ENCODE measurements at places on chromosomes 11 and 22.

GRCh38 chr11:19320827-19321226 lies 80.1 kb upstream of the E2F8 start:
- no peak for DNase-seq

GRCh38 chr22:39908737-39909136 lies 7.9 kb downstream of the GRAP2 start:
- DNase-seq, result no peak

GRCh38 chr22:35205961-35206360 lies 51.3 kb upstream of the HMGXB4 start:
- DNase-seq, result no peak

DNA sequence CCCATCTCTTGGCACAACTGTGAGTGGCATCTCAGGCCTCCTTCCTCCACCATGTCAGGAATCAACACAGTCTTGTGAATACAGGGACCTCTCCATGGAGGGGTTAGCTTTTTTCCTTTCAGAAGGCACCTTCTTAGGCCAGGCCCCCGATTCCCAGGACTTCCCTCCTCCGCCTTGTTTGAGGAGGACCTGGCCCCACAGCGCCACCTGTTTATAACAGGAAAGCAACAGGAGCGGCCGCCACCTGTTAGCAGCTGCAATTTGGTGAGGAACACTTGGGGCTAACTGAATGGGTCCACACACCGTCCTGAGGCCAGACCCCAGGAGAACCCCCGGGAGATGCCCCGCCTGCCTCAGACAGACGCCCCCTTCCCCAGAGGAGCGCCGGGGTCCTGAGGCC lies 3.8 kb upstream of the PKP3 start:
- DNase-seq, result no peak

DNA sequence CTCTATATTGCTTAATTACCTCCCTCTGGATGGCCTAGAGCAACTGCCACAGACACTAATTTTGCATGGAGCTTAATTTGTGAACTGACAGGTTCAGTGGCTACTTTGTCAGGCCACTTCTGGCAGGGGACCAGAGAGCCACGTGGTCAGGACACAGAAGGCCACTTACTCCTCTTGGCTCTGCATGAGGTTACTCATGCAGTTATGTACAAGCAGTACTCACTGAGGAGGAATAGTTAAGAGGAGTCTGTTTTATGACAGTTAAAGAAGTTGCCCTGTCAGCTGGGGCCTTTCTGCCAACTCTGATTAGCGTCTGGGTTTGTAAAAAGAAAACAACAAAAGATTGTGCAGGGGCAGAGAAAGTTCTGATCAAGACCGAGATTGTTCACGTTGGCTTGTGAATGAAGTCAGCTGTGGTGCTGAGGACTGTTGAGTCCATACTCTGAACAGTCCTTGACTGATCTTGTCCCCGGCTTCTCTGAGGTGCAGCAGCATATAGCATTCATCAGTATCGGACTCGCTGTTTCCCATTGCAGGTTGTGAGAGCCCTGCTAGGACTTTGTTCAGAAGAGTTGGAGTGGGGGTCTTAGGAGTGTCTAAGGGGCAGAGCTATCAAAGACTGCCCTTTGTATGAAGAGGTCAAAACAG lies 41.4 kb downstream of the PPFIBP2 start:
- no peak for DNase-seq

DNA sequence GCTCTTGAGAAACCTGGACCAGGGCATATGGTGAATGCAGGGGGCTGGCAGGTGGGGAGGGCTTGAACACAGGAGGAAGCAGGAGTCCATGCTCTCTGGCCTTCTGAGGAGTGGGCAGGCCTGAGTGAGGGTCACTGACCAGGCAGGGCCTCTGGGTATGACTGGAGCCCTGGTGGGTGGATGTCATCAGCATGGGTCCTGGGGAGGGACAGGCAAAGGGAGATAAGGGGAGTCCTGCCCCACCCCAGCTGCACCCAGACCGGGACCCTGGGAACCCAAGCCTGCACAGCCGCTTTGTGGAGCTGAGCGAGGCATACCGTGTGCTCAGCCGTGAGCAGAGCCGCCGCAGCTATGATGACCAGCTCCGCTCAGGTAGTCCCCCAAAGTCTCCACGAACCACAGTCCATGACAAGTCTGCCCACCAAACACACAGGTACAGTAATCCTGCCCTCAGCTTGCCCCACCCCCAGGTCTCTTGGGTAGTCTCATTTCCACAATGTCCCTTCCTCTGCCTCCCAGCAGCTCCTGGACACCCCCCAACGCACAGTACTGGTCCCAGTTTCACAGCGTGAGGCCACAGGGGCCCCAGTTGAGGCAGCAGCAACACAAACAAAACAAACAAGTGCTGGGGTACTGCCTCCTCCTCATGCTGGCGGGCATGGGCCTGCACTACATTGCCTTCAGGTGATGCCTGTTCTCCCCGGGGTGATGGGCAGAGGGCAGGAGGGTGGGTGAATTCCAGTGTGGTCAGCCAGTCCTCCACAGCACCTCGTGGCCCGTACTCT lies 2.0 kb upstream of the VEGFB start:
- DNase-seq, result no peak

DNA sequence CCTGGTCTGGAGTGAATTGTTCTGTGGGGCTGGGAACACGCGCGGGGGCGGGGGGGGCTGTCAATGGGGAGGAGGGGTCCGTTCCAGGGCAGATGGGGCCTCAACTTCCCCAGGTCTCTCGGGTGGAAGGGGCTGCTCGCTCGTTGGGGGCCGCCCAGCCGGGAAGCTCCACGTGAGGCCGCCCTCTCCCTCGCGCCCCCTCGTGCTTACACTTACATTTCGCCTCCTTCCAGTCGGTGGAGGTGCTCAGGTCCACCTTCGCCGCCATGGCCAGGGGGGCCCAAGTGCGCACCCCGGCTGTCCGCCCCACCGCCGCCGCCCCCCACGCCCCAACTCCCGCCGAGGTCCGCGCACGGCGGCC lies 452 bp downstream of the MACROD1 start:
- DNase-seq, result no peak

DNA sequence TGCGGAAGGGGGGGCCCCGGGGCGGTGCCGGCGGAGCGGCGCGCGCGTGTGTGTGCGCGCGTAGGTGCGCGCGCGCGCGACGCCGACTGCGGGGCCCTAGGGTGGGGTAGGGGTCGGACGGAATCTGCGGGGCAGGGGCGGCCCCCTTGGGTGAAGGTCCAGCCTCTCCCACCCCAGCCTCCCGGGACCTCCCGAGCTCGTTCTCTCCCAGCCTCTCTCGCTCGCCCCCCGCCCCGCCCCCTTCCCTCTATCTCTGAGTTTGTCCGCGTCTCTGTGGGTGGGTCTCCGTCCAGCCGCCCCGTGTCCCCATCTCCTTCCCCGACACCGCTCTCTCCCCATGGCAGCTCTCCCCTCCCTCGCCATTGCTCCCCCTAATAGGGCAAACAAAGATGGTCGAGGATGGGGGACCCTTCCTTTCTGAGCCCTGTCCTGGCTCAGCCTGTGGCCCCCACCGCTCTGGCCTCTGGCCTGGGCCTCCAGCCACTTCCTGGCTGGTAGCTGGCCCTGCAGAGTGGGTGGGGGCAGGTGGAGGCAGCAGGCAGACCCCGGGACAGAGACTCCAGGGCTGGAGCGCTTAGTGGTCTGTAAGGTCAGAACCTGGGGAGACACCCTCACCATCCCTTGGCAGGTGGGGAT lies 33.0 kb upstream of the PRR5 start:
- no peak for DNase-seq

- no peak for DNase-seq
Observed at GRCh38 chr11:70233511-70233934, 30.4 kb downstream of the FADD start.

DNA sequence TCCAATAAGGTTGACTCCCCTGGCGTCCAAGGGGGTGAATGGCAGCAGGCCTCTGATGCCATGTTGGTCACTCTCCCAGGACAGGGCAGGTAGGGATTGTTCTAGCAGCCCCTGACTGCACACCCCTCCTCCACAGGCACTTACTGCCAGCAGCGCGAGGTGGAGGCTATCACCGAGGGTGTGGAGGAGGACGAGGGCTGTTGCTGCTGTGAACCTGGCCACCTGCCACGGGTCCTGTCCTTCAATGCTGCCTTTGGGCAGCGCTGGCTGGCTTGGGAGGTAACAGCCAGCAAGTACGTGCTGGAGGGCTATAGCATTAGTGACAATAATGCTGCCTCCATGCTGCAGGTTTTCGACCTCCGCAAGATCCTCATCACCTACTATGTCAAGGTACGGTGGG lies 7.7 kb upstream of the SIPA1 start:
- no peak for DNase-seq

- DNase-seq, result no peak
Observed at GRCh38 chr11:35011944-35012343, 95.5 kb downstream of the PDHX start.

DNA sequence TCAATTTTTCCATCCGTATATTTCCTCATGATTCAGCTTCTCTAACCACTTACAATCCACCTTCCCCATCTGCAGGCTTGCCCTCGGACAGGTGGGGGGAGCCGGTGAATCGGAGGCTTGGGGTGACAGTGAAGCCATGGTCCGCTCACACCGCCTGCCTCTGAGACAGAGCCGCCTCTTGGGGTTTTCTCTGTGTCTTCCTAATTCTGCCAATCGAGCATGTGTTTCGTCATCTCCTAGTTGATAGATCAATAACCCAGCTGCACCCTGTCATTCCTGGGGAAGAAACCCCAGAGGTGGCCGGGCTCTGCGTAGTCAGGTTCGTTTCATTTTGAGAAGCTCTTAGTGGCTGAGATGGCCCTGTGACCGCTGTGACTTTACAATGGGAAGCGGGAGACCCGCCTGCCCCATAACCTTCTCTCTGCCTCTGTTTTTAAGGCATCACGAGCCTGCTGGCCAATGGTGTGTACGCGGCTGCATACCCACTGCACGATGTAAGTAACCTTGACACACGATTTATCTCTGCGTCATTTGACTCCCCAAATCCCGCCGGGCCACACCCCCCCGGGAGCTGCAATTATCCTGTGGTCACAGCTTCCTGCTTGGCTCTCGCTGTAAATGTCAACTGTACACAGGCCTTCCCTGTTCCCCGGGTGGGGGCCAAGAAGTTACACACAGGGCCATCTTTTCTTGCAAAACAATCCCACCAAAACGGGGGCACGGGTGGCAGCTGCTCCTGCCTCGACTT lies 33.3 kb downstream of the ANO1 start:
- peak; percentile 41 for DNase-seq

GRCh38 chr11:68994894-68995285 lies 14.1 kb upstream of the MRGPRD start:
- DNase-seq, result no peak

GRCh38 chr11:9301720-9302119 lies 12.7 kb downstream of the TMEM41B start:
- DNase-seq, result no peak

DNA sequence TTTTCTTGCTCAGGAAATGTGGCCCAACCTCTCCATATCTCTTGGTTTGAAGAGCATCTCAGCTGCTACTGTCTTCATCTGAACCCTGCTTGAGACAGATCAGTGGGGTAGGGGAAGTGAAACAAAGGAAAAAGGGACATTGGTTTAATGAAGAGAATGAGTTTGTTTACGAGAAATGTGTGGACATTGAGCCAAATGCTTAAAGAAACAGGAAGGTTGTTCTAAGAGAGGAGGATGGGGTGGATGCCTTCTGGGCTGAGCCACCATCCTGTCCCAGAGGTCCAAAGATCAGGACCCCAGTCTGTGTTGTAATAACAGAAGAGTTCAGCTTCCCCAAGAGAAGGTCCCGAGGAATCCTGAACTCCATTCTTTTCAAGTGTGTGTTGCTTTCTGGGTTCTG lies 369.7 kb downstream of the INSC start:
- DNase-seq, result no peak

DNA sequence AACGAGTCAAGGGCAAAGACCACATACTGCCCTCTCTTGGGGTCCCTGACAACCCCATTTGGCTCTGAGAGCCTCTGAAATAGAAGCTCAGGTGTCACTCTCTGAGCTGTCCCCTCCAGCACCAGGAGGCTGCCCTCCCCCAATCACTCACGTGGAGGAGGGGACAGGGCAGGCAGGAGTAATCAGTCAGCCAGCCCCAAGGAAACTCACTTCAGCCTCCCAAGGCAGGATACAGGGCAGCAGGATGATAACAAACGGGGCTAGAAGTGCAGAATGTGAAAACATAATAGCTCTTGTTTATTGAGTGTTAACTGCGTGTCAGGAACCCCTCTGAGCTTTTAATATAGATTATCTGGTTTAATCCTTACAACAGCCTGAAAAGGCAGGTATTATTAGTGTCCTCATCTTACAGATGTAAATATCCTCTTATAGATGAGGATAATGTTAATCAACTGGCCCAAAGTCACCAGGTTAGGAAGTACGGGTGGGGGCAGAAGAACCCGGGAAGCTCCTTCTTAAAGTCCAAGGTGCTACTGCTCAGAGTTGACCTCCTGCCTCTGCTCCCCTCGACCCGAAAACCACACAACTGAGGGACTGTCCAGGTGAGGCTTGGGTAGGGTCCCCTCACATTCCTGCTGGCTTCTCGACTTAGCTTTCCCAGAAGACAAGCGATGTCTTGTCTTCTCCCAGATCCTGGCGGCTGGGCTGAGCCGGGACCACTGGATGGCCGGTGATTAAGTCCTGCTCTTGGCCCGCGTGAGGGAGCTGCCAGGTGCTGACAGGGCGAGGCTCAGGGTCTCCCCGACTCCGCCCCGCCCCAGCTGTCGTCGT lies 2.7 kb downstream of the CHRM4 start:
- no peak for DNase-seq

DNA sequence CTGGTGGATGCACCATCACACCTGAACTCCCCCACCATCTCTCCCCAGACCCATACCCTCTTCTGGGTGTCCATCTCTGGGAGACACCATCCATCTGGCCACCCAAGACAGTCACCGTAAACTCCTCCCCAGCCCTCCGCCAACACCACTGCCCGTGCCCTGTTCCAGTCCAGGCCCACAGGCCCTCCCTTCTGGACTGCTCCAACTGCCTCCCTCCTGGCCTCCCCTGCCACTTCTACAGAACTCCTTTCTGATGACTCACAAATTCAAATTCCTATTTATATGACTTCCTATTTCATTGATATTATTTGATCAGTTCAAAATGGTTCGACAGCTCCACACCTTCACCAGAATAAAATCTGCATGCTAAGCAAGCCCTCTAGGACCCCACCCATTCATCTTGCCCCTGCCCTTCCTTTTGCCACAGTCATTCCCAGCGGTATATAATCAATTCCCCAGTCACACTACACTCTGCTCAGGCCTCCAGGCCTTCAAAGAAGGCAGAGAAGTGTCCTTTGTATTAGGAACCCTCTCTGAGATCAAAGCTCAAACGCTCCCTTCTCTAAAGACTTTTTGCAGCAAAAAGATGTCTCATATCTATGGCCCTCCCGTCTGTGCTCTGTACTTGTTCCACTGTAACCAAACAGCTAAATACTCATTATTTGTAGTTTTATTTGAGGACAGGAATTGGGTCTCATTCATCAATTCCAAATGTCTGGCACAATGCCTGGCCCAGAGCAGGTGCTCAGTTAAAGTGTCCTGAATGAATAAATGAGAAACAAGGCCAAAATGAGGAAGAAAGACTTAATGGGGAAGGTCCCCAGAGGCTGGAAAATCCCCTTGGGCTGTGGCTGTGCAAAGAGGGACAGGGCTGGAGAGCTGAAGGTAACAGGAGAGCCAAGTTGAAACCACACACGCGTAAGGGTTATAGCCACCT lies 29.0 kb downstream of the MYH9 start:
- DNase-seq, result peak; percentile 55

DNA sequence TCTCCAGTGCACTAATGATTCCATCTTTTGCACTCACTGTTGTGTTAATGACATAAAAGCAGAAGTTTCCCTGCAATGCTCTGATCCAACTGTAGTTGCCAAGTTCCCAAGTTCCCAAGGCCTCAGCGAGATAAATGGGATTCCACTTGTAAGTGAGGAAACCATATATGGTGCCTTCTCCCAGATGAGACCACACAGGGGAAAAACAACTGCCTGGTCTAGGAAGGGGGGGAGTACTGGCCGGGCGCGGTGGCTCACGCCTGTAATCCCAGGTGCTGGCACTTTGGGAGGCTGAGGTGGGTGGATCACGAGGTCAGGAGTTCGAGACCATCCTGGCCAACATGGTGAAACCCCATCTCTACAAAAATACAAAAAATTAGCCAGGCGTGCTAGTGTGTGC lies 23.3 kb upstream of the RELA start:
- DNase-seq, result no peak

Data from NCI-H1436 treated with DMSO at 0.1 percent for 48 hours (cell line).